ENCODE measurements at places on chromosomes 6 and 20.

DNA sequence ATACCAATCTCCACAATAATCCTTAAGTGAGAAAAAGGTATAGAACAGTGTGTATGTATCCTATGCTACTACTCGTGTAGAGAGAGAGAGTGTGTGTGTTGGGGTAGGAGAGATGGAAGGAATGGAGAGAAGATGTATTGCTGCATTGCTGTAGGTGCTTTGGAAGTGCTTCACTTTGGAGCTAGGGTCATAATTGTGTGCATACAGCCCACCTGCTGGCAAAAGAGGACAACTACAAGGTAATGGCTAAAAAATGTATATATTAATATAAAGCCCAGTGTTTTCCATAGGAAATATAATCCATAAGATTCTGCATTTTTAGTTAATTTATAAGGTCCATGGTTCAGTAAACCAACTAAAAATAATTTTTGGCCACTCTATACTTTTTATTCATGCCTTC is 36.1 kb downstream of the SERAC1 start:
- no peak for DNase-seq

- DNase-seq: peak; percentile 5
Observed at GRCh38 chr6:170434117-170434820, 118.8 kb downstream of the PSMB1 start.

DNA sequence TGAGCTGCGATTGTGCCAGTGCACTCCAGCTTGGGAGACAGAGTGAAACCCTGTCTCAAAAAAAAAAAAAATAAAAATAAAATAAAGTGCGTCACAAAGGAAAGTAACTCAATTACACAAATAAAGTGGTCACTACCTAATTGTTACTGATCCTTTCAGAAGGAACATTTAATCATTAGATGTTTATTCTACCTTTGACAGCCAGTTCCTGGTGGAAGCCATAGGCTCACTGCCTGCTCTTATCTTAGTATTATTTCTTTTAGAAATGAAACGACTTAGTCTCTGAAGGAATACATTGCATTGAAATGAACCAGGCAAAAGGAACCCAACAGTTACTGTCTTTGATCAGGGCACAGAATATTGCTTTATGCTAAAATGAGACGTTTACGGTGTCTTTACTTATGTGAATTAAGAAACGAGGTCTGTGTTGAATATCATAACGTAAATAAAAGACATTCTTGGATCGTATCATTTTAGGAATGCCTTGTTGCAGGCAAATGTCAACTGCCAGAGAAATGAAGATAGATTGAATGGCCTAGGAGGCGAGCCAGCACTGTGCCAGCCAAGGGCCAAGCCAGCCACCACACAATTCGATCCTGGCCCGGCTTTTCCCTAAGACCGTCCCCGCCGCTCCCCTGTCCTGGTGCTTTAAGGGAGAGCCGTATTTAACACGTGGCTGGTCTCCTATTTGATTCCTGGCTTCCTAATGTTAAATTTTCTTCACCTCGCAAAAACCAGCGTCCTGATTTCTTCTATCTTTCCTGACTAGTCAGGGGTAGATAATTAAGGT is 136.7 kb upstream of the GMDS start:
- no peak for DNase-seq

- no peak for DNase-seq
Observed at GRCh38 chr6:126175251-126175650, 164.7 kb upstream of the CENPW start.

GRCh38 chr6:71287038-71287437 is 1.6 kb upstream of the OGFRL1 start:
- peak; percentile 48 for DNase-seq

- peak; percentile 9 for DNase-seq
Observed at GRCh38 chr20:56249244-56249955, 868 bp downstream of the MC3R start.

DNA sequence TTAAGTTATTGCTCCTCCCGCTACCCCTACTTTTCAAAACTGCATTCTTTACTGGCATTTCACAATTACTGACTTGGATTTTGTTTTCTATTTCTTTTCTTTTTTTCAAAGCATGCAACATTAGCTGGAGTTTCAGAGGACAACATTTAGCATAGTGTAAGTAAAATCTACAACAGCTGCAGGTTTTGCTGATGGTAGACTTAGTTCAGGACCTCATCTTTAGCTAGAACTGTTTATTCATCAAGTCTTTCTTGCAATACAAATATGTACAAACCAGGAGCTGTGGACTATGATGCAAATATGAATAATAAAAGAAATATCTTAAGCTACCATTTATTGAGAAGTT is 728 bp upstream of the CEP162 start:
- DNase-seq: peak; percentile 68

DNA sequence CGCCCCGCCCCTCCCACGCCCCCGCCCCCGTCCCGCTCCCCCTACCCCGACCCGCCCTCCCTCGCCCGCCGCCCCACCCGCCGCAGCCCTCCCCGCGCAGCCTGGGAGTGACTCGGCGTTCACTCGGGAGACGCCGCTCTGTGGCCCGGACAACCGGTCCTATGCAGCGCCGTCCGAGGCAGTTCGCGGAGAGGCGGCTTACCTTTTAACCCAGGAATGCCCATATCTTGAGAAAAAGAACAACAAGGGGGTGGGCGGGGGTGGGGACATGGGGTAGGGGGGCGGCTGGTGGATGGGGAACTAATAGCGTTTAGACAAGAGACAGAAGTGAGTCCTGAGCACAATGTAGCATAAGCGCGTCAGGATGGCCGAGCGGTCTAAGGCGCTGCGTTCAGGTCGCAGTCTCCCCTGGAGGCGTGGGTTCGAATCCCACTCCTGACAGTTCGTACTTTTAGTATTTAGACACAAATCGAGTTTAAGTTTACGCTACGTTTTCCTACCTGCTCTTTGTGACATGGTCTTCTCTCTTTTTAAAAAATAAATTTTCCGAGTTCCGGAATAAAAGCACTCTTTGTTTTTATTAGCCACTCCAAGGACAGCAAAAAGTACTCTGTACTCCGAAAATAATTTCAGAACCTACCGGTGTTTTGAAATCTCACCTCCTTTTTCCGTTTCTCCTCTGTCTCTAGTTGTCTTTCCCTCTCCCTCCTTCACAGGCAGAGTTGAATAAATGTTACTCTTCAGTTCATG is 17.1 kb upstream of the HMGN4 start:
- peak; percentile 97 for DNase-seq

GRCh38 chr6:47741807-47742206 is 40.0 kb upstream of the OPN5 start:
- peak; percentile 29 for DNase-seq

DNA sequence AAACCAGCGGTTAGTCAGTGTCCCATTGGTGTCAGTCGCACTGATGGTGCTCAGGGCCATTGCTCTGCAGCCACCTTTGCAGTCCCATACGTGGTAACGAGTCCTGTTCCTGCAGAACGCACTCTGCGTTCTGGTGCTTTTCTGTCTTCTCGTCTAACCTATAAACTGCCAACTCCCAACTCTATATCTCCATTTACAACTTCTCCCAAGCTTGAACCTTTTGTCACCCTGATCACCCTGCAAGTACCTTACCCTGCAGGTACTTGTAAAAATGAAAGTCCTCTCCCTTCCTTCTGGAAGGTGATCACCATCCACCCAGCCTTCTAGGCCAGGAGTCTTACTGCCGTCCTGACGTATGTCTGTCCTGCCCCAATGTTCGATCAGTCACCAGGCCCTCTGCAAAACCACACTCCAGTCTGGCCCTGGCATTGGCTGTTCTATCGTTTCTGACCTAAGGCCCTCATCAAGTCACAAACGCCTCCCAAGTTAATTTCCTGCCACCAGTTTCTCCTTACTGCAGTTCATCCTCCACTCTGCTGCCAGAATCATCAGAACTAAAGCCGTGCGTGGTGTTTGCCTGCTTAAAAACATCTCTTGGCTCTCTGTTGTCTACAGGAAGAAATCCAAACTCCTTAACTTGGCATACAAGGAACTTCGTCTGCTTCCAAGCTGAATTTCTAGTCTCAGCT is 7.9 kb downstream of the RREB1 start:
- peak; percentile 18 for DNase-seq

- no peak for DNase-seq
Observed at GRCh38 chr20:56511926-56512325, 12.6 kb upstream of the FAM209A start.

GRCh38 chr6:77401231-77401630 is 62.1 kb downstream of the HTR1B start:
- DNase-seq: no peak

DNA sequence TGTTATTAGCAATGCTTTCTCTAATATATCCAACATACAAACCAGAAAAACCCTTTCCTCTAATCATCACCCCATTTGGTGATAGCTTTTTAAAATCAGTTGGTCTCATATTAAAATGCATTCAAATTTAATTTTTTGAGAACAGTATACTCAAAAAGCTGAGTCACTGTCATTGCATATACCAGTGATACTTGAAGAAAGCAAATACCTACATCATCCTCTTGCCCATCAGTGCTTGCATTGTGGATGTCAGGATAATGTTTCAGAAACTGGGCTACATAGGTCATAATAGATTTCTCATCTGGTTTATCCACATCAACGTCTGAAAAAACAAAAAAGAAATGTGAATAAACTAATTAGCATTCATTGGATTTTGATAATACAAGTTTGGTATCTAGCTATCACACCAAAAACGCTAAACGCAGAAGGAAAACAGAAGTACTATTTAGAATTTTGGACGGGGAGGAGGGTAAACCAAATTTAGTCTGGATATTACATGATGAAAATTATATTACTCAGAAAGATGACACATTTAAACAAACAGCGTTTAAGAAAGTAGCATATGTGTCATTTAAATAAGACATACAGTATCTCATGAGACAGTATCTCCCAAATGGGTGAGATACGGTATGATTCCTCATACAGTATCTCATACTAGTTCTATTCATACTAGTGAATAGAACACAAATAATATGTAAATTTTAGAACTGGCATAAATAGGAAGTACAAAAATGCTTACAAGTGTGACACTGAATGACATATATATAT is 134.6 kb downstream of the SYNE1 start:
- DNase-seq: no peak

- DNase-seq: no peak
Observed at GRCh38 chr6:106788761-106789160, 159.4 kb downstream of the QRSL1 start.

DNA sequence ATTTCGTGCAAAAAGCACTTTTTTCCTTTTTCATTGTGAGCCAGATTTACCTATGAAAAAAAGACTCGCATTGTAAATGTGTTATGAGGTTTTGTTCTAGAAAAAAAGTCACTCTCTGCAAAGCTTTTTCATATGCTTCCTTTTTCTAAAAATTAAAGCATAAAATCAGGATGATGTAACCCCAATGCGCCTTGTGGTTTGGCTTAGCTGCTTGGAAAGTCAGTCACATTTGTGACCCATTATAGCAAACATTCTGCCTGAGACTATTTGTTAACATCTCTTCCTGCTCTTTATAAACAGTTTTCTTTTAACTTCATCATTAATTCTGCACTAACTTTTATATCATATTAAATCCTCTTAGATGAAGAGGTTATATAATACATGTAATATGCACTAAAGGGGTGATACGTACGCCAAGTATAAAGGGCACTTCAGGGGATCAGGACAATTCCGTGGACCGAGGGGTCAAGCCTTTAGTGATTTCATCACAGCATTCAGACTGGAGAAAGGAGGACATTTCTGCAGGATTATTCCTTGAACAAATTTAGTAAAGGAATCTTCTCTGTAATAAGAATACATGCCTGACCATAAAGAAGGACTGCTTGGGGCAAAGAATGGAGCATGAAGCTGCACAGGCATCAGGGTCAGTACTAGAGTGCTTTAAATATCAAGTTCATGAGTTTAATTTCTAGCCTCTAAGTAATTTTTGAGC is 48.1 kb upstream of the SMLR1 start:
- DNase-seq: peak; percentile 68

DNA sequence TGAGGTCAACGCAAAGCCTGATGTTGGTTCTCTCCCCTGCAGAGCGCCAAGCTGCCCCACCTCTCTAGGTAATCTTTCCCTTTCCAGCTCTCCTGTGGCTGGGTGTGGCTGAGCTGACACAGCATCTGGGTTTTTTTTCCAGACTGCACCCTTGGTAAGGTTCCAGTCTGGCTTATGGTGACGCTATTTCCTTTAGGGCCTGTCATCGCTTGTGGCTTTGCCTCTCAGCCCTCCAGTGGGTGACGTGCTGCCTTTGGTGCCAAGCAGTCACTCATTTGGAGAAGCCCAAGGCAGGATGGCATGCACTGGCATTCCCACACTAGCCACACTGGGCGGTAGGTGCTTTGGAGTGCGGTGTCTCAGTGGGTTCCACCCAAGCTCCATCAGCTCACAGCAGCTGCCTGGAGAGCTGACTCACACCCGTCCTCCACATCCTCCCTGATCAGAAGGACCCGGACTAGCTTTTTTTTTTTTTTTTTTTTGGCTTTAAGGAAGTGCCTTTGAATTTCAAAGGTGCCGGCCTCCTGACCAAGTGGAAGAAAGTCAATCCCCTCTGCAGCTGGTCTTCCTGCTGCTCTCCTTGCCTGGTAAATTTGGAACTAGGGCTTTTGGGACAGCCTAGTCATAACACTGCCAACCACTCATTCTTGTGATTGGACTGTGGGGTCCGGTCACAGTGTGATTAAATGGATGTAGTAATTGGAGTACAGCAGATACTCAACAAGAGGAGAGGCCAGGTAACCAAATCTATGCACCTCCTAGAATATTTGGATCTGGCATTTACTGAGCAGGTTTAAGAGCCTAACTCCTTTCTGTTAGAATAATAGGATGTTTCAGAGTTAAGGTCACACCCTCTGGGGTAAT is 153.6 kb downstream of the CD83 start:
- DNase-seq: peak; percentile 92

- no peak for DNase-seq
Observed at GRCh38 chr6:133786016-133786415, 102.9 kb upstream of the TCF21 start.

- peak; percentile 55 for DNase-seq
Observed at GRCh38 chr6:140480852-140481251, 1106.4 kb upstream of the CITED2 start.

DNA sequence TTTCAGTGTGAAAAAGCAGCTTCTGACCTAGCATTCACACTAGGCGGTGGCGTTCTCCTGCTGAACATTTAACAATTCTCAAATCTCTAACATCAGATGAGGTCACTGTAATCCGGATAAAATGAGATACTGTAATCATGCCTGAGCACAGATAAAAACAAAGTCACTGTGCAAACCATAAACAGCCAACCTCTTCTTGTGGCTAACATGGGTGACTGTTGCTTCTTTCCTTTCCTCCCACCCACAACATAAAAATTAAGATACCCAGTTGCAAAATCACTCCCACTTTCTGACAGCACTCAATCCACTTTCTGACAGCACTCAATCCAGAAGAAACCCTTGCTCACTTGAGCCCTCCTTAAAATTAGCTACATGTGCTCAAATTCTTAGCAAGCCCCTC is 11.5 kb upstream of the ALDH8A1 start:
- no peak for DNase-seq

GRCh38 chr6:93454533-93454932 is 35.2 kb upstream of the EPHA7 start:
- DNase-seq: no peak

DNA sequence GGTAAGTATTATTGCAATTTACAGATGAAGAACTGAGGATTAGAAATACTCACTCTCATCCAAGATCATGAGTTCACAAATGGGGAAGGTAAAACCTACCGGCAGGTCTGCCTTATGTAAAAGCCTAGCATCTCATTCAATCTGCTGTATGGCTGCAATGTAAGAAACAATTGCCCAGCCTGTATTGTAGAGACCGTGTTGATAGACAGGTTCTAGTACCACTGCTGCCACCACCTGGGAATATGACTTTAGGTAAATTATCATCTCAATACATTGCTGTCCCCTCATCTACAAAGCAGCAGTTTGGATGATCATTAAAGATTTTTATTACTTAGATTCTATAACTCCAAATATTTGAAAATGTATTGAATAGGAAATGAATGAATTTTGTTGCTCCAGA is 23.3 kb upstream of the ARHGAP18 start:
- DNase-seq: no peak

Measured in GM03348 (cell line).